HEK293T (cell line): ENCODE measurements at places on chromosomes 16 and 17.

GRCh38 chr16:28082624-28083023, 19.1 kb upstream of the GSG1L start:
- no peak for DNase-seq

- peak; percentile 52 for DNase-seq
Measured at GRCh38 chr17:1485423-1486376, 6.8 kb downstream of the MYO1C start.

DNA sequence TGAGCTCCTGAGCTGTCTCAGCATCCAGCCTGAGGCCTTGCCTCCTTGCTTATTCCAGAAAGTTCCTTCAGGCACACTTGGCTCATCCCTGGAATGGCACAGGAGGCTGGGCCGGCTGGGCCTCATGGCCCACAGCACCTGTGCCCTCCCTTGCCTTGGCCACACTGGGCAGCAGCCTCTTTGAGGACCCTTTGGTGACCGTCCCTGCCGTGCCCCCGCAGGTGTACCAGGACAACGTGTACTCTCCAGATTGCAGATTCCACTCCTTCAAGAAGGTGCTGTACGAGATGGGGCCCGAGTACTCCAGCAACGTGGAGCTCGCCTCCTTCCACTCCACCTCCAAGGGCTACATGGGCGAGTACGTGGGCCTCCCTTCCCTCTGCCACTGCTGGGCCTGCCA, 34.2 kb downstream of the GPT2 start:
- no peak for DNase-seq

GRCh38 chr17:76542984-76543383, 3.1 kb downstream of the PRCD start:
- no peak for DNase-seq

DNA sequence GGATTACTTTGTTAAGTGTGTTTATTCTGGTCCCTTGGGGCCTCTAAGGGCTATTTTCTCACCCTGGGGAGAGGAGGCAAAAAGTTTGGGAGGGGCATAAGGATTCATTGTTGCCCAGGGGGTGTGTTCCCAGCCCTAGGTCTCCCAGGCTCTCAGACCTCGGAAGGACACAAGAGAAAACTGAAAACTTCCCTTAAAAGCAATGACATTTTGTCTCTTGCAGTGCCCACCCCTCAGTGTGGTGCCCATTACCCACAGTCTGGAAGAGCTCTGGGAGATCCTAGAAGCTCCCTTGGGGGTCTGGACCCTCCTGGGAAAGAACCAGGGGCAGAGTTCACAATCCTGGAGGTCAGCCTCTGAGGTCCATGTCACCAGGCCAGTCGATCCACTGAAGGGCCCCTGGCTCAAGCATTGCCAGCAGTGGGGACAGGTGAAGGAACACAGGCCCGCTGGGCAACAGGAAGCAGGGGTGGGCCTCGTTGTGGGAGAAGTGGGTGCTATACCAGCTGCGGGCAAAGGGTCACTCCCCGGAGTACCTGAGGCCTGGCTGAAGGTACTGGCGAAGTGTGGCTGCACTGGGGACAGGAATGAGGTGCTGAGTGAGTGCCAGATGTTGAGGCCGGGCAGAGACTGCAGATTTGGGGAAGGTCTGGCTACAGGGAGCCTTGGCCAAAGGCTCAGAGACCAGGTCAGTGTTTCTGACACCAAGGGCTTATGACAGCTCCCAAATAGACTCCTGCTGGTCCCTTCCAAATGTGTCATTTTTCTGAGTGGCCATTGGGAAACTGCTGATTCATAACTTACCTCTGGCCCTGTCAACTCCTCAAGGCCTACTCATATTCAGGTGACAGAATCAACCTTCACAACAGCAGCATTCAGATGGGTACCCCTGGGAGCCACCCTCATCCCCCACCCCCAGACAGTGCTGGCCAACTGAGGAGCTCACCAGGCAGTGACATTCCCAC, 4.6 kb upstream of the ZNF747 start:
- DNase-seq: no peak

DNA sequence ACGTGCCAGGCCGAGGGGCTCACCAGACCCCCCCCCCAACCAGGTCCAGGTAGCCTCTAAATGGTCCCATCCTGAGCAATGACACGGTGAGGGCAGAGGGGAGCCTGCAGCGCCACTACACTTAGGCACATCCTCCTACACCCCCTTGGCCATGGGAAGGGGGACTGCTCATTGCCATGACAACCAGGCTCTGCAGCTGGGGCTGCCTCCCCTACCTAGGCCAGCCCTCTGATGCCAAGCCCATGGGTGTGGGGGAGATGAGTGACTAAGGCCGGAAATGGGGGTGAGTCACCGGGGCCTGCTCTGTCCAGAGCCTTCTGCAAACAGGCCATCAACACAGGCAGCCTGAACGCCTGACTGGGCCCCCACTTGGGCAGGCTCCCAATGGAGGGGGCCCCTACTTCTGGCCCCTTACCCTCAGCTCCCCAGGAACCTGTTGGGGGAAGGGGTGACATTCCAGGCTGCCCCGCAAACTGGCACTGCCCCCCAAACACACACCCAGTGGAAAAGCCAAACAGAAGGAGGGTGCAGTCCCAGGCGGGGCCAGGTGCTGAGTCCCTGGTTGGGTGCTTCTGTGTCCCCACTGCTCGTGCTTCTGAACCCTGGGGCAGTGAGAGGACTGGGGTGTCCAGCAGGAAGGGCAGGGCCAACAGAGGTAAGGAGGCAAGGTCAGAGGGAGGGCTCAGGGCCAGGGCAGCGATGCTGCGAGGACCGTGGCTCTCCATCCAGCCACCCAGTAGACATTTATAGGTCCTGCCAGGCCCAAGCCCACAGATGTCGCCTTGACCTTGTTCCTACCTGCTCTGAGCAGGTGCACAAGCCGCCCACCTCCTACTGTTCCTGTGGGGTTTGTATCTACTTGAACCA, 8.2 kb downstream of the PLCD3 start:
- no peak for DNase-seq

DNA sequence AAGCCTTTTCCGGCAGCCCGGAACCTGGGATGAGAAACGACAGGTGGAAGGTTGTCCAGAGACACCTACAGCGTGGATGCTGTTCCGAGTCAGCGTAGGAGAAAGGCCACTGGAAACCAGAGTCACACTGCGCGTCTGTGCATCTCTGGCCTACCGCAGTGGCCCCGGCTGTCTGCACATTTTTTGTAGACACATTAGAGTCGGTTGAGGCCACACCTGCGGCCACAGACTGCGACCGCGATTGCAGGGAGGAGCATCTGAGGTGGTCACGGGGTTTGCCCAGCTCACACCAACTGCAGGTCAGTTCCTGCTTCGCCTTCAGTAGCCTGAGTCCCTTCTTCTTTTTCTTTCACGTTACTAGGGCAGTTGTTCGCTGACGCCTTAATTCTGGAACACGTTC, 52.4 kb downstream of the WDR45B start:
- DNase-seq: no peak

GRCh38 chr17:56096026-56096810, 57.1 kb upstream of the ANKFN1 start:
- DNase-seq: no peak

DNA sequence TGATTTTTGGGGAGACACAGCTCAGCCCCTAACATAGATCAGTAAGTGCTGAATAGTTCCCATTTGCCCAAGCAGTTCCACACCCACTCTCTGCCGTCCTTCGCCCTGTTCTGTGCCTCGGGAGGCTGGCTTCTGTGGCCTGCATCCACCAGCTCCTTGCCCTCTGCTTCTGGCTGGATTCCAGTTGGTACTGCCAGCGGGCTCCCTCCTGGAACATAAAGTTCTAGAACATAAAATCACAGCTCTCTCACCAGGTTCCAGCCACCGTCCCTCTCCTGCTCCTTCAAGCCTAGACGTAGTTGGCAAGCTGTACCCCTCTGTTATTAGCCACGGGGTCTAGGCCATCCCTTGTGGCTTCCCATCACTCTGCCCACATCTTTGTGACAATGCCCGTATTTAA, 3.9 kb upstream of the MRPS23 start:
- no peak for DNase-seq

GRCh38 chr17:41153856-41154255, 4.2 kb upstream of the KRTAP4-5 start:
- no peak for DNase-seq

GRCh38 chr16:11370084-11370931, 25.0 kb downstream of the RMI2 start:
- DNase-seq: no peak

DNA sequence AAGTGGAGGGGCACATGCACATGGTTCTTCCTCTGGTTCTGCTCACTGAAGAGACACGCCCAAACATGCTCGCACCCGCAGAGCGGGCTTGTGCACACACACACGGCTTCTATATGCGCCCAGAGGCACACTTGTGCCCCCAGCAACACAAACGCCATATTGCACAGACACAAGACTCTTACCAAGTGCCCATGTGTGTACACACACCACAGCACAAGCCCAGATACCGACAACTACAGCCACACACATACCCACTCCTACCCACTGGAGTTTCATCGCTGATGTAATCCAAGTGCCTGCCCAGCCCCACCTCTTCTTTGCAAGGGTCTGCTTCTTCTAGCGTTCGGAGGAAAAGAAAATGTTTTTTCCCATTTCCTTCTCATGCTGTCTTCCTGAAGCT, 6.5 kb upstream of the PRR29 start:
- no peak for DNase-seq

GRCh38 chr16:89175280-89176146, 4.0 kb downstream of the CDH15 start:
- DNase-seq: no peak

DNA sequence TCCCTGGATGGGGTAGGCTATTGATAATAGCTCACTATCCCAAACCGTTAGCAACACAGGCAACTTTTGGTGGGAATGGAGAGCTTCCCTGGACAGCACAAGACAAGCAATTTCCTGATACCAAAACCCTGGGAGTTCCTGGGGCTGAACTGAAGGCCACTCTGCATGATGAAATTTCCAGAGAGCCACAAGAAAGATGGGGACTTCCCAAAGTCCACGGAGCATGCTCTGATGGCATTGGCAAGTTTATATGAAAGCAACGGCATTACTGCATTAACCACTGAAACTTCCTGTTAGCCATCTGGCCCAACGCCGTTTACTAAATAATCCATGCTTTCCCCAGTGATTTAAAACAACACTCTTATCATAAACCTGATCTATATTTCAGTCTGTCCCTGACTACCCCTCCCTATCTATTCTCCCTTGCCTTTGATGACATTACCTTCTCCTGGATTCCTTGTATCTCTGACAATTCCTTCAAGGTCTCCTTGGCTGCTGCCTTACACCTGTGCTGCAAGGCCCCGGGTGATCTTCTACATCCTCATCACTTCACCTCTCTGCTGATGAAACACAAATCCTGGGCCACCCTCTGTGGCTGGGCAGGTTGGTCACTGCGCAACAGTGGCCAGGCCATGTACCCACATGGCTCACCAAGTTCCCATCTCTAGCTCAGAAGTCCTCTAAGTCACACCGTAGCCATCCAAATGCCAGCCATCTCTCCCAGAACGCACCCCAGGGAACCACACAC, 108.5 kb upstream of the RCVRN start:
- no peak for DNase-seq

GRCh38 chr17:80029258-80029974, 6.3 kb downstream of the TBC1D16 start:
- DNase-seq: no peak

DNA sequence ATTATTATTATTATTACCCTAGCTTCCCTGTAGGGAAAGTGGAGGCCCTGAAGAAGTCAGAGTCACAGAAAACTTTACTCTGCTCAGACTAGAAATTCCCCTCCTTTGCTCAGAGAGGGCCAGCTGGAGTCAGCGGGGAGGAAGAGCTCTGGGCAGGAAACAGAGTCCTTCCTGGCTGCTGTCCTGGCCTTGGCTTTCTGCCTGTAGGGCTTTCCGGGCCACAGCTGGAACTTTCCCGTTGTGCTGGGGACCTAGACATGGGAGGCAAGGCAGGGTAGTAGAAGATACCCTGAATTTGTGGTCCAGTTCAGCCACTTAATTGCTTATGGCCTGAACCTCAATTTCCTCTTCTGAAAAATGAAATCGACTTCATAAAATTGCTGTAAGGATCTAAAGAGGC, 14.0 kb upstream of the CCL2 start:
- no peak for DNase-seq

DNA sequence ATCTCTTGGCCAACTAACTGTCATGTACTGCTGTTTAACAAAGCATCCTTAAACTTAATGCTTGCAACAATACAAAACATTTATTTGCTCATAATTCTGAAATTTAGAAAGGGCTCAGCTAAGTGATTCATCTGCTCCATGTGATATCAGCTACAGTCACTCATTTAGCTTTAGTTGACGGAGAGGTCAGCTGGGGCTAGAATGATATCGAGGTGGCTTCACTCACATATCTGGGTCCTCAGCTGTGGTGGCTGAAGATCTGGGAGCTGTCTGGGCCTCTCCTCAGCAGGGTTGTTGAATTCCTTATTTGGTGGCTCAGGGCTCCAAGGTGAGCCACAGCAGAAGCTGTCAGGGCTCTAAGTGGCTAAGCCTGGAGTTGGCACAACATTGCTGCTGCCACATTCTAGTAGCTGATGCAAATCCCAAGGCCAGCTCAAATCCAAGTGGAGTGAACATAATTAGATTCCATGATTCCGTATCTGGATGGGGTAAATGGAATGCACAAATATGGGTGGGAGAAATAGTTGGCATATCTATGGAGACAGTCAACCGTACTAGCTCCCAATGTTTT, 62.8 kb downstream of the HS3ST3A1 start:
- DNase-seq: no peak

DNA sequence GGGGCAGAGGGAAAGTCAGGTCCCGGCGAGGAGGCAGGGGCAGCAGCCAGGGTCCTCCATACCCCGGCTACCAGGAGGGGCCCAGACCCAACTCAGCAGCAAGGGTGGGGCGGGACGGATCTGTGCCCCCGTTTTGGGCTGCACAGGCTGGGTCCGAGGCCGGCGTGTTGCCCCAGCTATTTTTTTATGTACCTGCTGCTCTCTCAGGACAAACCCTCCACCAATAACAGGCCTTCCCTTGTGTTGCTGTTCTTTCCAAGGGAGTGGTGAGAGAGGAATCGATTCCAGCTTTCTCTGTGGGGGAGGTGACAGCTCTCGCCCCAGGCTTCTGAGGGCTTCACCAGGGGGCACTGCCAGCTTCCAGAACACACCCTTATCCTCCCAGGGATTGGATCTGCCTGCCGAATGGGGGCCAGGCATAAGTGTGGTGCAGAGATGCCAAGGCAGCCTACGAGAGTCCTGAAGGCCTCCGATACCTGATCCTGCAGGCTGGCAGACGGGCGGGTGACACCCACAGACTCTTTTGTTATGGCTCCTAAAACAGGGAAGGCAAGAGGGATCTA, 22.3 kb downstream of the RTN4RL1 start:
- DNase-seq: no peak

DNA sequence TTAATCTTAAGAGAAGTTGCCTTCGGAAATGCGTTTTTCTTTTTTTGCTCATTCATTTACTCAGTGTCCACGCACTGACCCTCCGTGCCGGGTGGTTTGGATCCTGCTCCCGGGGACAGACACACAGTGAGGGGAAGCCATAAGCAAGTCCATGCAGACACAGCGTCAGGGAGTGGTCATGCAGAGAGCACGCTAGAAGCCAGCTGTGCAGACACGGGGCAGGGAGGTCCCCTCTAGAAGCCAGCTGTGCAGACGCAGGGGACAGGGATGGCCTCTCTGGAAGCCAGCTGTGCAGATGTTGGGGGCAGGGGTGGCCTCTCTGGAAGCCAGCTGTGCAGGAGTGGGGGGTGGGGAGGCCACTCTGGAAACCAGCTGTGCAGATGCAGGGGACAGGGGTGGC, 4.8 kb downstream of the GAA start:
- no peak for DNase-seq

- DNase-seq: no peak
Measured at GRCh38 chr17:75925912-75926311, 14.9 kb downstream of the FBF1 start.
